ENCODE measurements at places on chromosomes 3 and 15.

DNA sequence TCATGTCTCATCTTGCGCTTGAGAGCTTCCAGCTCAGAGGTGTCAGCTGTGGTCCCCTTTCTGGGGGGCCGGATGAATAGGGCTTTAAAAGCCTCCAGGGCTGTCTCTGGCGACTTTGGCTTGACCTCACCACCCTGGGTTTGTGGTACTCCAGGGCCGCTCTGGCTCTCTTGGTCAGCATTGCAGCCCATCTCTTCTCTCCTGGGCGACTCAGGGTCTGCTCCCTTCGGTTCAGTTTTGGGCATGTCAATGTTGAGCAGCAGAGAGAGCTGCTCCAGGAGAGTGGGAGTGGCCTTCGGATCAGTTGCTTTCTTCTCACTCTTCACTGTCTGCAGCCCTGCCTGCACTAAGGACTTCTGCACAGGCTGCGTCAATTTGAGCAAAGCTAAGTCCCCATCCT lies 127.9 kb downstream of the FMN1 start:
- no peak for DNase-seq

DNA sequence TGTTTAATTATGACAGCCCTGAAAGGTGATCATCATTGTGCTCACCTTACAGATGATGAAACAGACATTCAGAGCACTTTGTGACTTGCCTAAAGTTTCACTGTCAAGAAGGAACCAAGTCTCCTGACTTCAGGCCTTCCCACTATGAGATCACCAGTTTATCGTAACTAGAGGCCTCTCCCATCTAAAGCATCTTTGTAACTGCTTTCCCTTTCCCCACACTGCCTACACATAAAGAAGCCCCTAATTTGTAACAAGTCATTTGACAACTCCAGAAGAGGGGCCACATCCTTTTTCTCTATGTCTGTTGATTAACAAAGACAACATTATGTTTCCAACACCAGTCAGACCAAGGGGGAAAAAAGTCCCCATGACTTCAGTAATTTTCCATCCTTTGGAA lies 1.1 kb downstream of the KLHL6 start:
- DNase-seq = no peak

- no peak for DNase-seq
Measured at GRCh38 chr3:27673701-27674100, 48.4 kb downstream of the EOMES start.

GRCh38 chr3:134858441-134859035 lies 63.5 kb downstream of the EPHB1 start:
- DNase-seq = no peak

- DNase-seq = no peak
Measured at GRCh38 chr15:32994810-32995424, 199.6 kb downstream of the FMN1 start.

DNA sequence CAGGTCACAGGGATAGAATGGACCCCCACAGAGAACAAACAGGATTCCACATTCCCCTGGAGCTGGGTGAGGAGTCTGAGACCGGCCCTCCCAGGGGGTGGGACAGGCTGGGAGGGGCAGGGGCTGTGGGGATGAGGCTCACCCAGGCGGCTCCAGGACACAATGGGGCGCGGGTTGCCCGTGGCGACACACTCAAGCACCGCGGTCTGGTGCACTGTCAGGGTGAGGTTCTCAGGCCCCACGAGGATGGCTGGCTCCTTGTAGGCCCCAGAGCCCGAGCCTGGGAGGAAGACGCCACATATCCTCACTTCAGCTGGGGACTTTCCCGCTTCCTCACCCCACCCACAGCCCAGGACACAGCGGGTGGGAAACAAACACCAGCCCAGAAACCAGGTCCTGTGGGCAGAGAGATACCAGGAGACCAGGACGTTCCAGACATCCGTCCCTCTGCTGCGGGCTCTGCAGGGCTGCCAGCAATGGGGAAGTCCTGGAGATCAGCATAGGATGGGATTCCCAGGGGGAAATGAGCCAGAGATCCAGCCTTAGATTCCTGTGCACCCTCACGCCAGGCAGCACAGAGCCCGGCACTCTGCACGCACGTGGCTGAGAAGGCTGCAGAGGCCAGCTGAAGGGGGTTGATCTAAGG lies 30.2 kb downstream of the RNU5B-1 start:
- DNase-seq = no peak

DNA sequence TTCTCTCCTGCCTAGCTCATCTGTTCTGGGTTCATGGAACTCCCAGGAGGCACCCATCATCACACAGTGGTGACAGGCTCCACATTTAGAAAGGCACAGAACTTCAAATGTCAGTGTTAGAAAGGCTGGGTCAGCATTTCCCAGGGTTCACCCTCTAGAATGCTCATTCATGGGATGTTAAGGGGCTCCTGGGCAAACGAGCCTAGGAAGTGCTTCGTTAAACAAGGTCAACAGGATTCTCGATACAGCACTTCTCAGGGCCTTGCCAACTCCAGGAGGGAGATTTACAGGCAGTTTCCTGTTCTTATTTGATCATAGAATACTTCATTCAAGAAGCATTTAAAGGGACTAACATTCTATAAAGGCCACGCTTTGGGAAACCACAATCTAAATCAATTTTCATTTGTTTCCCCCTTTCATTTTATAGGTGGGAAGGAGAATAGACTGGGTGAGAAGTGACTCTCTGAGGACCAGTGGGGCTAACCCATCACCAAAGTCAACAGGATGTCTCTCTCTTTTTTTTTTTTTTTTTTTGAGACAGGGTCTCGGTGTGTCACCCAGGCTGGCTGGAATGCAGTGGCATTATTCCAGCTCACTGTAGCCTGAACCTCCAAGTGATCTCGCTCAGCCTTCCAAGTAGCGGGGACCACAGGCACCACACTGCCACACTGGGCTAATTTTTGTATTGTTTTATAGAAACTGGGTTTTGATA lies 14.3 kb downstream of the IGDCC4 start:
- DNase-seq = no peak

- DNase-seq = no peak
Measured at GRCh38 chr3:177689077-177689476, 491.8 kb upstream of the TBL1XR1 start.

DNA sequence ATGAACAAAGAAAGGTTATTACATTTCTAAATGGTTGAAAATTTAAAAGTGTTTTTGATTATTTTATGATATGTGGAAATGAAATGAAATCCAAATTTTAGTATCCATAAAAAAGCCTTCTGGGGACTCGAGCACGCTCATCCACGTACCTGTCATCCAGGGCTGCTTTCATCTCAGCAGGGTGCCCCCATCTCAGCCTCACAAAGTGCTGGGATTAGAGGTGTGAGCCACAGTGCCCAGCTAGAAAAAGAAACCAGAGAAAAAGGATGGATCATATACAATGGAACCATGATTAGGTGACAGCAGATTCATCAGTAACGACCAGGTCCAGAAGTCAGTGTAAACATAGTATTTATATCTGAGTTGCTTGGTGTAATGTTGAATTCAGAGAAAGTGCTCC lies 49.7 kb downstream of the STARD5 start:
- no peak for DNase-seq

- no peak for DNase-seq
Measured at GRCh38 chr15:89340573-89340972, 5.9 kb upstream of the POLG start.

DNA sequence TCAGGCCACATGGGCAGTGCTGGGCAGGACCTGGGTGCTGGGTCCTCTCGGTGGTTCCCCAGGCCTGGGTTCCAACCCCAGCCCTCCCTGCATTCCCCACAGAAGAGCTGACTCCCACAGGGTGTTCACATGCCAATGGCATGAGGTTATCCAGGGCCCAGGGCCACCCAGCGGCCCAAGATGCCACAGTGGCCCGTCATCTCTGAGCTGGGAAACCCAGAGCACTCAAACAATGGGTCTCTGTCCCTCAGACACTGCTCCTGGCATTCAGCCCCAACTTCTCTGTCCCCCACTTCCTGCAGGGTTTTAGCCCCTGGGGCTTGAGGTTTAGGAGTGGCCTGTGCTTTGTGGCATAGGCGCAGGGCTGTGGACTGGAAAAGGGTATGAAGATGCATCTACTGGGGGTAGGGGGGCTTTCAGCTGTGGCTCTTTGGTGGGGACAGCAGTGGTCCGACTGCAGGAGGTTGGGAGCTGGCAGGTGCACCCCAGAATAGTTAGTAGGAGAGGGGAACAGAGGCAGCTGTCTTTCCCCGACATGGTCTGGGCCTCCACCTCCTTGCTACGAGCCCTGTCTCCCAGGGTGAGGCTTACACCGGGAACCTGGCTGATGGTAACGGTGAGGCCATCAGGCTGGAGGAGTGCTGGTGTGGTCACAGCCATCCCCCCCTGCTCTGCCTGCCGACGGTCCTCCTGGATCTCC lies 1.7 kb downstream of the CCDC9B start:
- DNase-seq = no peak

- no peak for DNase-seq
Measured at GRCh38 chr15:57146506-57147201, 228.2 kb downstream of the TCF12 start.

DNA sequence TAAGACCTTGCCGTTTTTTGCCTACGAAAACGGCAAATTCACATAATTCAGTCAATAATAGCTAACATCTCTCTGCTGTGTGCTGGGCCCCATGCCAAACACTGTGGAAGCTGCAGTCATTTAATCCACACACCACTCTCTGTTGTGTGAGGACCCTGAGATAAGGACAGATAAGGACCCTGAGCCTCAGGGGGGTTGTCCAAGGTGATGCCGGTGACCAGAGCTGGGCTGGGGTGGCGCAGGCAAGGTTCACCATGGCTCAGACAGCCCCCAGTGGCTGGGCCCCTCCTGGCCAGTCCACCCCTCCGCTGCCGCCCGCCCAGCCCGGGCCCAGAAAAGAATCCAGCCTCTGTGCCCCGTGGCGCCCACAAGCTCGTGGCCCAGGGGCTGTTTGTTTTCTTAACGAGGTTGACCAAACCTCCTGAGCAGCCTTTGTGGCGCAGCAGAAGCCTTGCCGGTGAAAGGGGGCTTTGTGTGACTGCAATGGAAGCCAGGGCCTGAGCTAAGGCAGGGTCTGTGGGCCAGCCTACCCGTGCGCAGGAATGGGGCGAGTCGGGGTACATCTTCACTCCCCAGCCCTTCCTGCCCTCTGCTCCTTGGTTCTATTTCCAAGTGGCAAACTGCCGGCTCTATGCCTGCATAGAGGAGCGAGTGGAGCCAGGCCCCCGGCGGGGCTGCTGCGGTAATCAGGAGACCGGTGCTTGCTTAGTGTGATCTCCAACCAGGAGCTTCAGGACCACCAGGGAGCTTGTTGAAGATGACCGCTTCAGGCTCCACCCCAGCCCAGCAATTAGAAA lies 4.4 kb upstream of the SNX22 start:
- no peak for DNase-seq

DNA sequence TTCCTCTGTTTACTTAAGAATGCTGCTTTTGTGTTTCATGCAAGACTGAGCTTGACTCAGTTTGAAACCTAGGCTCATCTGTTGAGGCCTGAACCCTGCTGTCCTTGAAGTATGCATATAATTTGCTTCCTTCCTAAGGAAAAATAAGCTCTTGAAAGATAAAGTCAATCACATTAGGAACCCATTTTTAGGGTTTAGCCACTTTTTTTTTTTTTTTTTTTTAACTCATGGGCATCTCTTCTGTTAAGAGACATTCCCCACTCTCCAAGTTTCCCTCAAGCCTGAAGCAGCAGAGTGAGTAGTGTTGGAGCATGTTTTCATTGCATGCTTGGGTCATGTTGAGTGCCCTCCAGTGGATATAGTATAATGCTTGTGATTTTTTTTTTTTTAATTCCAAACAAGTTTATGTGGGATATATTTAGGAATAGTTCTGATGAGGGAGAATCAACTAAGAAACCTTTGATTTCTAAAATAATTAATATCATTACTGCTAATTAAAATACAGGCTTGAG lies 3.6 kb downstream of the CTNNB1 start:
- DNase-seq = no peak

DNA sequence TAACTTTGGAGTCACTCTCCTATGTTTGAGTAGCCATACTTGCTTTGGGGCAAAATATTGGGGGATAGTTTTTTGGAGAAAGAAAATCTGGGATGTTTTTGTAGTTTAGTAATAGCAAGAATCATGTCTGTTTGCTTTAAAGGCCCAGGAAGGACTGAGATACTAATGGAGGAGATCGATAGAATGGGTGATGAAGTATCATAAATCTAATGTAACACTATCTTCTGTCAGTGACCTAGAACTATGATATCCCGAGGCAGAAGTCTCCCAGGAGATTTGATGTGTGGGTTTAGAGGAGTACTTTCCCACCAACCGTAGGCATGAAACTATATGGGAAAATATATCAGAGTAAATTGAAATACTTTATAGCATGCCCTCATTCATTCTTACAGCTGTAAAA lies 21.0 kb upstream of the NFKBIZ start:
- no peak for DNase-seq

- DNase-seq = no peak
Measured at GRCh38 chr15:57444877-57445513, 68.7 kb downstream of the CGNL1 start.

- no peak for DNase-seq
Measured at GRCh38 chr15:81013396-81013929, 12.7 kb downstream of the TLNRD1 start.

DNA sequence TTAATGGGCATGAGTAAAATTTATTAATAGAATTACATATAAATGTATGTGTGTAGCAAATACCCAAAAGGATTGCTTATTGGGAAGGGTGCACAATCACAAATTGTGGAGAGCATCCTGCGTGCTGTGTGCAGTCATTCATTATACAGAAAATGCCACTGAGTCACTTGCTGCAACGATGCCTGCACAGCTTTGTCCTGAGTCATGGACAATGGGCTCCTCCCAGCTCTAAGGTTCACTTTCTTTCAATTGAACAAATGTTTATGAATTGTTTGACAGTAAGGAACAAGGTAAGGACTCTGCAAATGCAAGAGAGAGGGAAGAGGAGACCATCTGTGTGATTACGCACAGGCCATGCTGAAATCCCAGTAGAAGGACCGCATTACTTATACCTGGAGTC lies 18.7 kb downstream of the CFAP161 start:
- DNase-seq = no peak

DNA sequence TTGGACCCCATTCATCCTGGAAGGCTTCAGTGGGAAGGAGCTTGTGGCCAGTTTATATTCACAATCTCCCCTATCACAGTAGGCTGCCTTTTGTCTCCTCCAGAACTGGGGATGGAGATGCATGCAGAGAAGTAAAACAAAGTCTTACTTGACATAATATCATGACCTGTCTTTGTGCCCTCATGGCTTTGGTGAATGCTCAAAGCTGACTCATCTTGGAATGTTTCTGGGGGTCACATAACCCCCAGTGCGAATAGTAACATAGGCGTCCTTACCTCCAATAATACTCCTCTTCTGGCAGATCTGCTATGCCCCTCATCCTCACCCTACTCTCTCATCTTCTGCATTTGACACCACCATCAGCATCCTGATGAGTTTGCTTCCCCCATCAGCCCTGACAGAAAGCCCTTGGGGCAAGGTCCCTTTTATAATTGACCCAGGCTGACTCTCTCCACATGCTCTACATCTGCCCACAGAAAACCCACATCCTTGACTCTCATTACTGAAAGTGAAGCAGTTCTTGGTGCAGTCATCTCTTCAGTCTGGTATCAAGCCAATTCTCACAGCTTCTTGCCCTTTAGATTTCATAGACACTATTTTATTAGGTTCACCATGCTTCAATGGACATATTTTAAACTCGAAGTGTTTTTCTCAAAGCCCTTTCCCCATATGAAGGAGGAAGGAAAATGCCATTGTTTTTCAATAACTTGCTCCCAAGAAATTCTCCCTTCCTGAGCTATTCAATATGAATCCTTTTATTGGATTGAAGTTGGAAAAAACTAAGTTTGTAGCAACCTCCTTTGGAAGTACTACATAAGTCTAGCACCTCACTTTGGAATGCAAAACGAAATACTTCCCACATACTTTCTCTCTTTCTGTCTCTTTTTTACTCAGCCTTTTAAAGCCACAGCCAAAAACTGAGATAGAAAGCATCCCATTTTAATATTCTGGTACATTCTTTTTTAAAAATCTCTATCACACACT lies 36.6 kb downstream of the OSTN start:
- DNase-seq = no peak

- no peak for DNase-seq
Measured at GRCh38 chr3:18119866-18120265, 305.3 kb downstream of the SATB1 start.
